ENCODE measurements at places on chromosomes 3 and 15. TPM values are rescaled to one million over a fixed set of nuclear protein-coding genes. Genes with fewer than 3 reads are reported as not detected.

The THPO gene
- 0.16 TPM for total RNA-seq

The PODXL2 gene
- total RNA-seq = 0.79 TPM

The KLHL40 gene
- total RNA-seq = not detected

The SPINK8 gene
- not detected for total RNA-seq

The GOLGB1 gene
- total RNA-seq = 67.1 TPM

The MESP1 gene
- 0.17 TPM for total RNA-seq

The GADL1 gene
- 1.9 TPM for total RNA-seq

The ADGRG7 gene
- total RNA-seq = not detected

The RTP3 gene
- not detected for total RNA-seq

The RNF7 gene
- 32.9 TPM for total RNA-seq
